ENCODE measurements at places on chromosomes 1 and 21.

- no peak for DNase-seq
Measured at GRCh38 chr1:229557913-229558414, 543 bp downstream of the ABCB10 start.

- no peak for DNase-seq
Measured at GRCh38 chr1:156893048-156893953, at the start of gene PEAR1. PEAR1 (plus strand) TSS chr1:156893718; CDS start chr1:156903927, 10,209 bp downstream.

- DNase-seq: no peak
Measured at GRCh38 chr1:236303675-236304074, 21.9 kb upstream of the ERO1B start.

GRCh38 chr1:220754212-220754917, 6.2 kb downstream of the MTARC2 start:
- no peak for DNase-seq

- DNase-seq: no peak
Measured at GRCh38 chr1:181036107-181036836, 2.5 kb downstream of the MR1 start.

DNA sequence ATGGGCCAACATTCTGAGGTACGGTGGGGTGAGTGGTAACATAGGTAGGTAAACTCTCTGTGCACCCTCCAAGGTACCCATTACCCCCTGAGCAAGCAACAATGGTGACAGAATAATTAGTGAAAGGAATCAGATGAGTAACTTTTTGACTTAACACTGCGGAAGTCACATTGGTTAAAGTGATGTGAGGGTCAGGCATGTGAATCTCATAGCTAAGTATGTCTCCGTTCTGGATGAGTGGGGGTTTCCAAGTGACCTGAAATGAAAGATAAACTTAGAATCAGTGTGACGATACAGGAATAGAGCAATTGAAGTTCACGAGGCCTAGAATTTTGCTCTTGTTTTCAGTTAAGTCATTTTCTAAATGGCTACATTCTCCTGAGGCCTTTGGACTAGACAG, 311.7 kb downstream of the KCTD3 start:
- DNase-seq: no peak

DNA sequence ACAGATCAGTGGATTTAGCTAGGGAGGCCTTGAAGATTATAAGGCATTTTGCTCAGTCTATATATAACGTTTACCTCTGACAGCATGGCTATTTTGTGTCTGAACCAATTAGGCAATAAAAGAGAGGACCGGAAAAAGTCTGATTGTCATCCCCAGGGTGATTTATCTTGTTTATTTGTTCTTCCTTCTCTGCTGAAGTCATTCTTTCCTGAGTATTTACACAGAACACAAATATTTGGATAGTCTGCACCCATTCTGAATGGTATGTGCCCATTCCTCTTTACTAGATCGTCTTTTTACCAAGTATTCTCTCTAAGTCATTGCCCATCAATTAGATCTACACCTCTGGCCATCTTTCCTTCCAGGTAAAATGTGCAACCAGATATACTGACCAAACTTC, 1602.9 kb downstream of the KCNT2 start:
- DNase-seq: no peak

DNA sequence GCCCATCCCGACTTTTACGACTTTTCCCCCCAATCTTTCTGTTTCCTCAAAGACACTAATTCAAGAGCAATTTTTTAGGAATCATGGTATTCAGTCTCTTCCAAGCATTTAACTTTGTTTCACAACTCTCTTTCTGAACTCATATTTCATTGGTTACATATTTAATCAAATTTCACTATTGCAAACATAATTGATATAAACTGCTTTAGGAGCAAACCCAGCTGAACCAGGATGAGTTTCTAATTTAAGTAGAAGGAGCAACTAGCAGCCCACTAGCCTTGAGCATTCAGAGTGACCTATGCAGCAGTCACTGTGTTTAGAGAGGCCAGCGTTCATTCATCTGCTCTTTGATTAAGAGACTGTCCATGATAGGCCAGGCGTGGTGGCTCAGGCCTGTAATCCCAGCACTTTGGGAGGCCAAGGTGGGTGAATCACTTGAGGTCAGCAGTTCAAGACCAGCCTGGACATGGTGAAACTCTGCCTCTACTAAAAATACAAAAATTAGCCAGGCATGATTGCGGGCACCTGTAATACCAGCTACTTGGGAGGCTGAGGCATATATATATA, 1.8 kb downstream of the CELA2B start:
- DNase-seq: no peak

DNA sequence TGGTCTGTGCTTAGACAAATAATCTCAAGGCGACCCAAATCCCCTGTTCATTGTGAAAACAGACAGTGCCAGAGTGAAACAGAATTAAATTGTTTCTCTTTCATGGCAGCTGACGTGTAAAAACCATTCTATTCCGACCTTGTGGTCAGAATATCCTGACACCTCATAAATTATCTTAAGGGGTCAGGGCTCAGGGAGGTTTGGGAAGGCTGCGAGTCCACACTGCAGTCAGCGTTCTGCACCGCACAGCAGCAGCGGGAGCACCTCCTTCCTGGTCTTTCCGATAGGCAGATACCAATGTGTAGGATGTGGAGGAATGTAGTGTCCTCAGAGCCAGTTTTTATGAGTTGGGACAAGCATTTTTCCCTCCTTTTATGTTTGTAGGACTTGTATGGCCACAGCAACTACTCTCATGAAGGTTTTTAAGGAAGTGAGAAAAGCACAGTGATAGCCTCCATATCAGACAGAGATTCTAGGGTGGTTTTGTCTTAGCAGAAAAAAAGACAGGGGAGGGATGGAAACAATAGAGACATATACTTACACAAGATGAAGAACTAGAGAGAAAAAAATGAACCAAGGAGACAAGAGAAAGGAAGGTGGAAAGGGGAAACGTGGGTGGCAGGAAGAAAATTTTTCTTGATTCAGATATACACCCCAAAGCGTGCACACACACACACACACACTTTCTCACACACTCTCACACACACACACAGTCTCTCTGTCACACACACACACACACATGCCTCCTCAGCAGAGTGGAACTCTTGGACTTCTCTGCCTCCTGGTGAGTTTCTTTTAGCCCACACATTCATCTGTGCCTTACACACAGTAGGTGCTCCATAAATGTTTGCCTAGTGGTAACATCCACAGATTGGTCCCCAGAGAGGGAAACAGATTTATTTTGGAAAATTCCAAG, 68.6 kb downstream of the NTMT2 start:
- DNase-seq: no peak

GRCh38 chr1:1529321-1529720, 11.1 kb downstream of the TMEM240 start:
- DNase-seq: no peak

DNA sequence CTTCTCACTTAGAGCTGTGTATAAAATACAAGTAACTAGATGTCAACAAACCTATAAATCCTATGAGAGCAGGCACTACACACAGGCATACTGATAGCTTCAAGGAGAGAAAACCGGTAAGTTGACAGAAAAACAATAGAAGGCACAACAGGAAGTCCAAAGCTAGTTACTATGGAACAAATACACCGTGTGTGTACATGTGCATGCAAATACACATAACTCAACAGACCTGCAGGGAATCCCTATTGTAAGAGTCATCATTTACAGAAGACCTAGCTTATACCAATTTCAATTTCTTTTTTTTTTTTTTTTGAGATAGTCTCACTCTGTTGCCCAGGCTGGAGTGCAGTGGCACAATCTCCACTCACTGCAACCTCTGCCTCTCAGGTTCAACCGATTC, 26.3 kb downstream of the JAK1 start:
- DNase-seq: no peak

DNA sequence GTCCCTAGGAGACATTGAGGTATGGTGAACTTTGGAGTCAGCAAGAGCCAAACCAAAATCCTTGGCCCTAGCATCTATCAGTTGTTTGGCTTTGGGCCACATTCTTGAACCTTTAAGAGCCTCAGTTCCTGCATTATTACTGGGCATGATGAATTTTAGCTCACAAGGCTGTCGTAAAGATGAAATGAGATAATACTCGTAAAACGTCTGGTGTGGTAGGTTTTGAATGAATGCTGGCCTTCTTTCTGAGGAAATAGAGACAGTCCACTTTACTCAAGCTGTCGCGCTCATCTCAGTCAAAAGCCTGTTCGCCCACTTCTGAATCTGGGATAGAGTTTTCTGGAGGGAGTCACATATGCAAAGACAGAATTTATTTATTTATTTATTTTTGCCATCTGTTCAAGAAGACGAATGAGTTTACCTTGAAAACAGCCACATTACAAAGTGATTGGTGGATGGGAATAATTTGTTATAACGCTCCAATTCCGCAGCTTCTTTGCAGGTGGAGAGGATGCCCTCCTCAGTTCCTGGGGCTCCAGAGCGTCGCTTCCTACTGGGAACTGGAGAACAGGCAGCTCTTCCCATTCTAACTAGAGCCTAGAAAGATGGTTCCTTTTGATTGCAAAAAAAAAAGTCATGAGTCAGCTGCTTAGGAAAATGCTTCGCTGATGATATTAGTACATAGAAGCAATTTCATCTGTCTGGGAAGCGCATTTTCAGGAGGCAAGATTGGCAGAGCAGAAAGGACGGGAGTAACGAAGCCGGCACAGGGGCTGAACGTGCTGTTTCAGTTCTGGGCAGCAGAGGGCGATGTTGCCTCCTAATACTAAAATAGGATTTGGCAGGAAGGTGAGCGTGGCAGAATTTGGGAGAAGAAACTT, 49.9 kb upstream of the CYP2J2 start:
- DNase-seq: no peak

DNA sequence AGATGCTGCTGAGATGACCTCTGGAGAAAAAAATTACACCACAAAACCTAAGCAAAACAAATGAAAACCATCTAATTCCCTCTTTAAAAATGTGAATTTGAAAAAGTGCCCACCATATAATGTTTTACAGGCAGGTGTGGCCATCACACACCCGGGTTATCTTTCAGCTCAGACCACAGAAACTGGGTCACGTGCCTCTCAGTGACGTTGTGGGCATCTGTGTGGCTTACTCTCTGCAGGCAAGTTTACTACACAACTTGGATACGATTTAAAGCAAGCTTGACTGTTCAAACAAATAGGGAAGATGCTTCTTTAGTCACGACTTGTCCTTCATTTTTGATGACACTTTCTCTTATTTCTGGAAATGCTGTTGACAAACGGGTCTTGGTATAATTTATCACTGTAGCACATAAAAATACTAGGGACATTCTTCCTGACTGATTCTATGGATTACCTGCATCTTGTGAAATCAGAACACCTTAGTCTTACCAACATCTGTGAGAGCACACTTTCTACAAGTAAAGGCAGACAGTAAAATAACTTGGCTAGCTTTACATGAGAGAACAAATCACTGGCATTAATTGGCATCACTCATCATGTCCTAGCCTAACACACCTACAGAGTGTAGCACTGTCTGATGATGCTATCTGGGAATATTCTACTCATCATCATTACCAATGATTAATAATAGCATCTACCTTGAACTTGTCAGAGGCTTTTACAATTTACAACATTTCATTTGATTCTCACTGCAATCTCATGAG, 89.3 kb upstream of the EDEM3 start:
- DNase-seq: no peak

- DNase-seq: no peak
Measured at GRCh38 chr1:82517586-82517985, 716.9 kb downstream of the ADGRL2 start.

- DNase-seq: no peak
Measured at GRCh38 chr1:37901191-37901892, 42.0 kb upstream of the MTF1 start.

DNA sequence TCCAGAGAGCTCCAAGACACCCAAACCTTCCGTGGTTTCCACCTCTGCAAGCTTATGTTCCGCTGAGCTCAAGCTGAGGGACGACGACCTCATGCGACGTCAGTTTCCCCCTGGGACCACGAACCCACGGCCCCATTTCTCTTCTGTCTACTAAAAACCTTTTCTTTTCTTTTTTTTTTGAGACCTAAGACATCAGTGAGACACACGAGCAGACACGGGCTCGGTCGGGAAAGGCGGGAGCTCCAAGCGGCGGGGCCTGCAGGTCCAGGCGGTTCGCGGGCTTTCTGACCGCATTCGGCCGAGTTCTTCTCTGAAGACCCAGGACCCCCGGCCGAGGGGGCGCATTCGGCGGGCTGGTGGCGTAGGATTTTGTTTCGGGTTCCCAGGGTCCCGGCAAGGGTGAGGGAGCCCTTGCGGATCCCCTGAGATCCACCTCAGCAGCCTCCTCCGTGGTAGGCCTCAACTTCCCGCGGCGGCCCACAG, 402 bp downstream of the C21orf58 start:
- DNase-seq: no peak

GRCh38 chr1:115862403-115862802, 21.5 kb upstream of the NHLH2 start:
- DNase-seq: no peak

DNA sequence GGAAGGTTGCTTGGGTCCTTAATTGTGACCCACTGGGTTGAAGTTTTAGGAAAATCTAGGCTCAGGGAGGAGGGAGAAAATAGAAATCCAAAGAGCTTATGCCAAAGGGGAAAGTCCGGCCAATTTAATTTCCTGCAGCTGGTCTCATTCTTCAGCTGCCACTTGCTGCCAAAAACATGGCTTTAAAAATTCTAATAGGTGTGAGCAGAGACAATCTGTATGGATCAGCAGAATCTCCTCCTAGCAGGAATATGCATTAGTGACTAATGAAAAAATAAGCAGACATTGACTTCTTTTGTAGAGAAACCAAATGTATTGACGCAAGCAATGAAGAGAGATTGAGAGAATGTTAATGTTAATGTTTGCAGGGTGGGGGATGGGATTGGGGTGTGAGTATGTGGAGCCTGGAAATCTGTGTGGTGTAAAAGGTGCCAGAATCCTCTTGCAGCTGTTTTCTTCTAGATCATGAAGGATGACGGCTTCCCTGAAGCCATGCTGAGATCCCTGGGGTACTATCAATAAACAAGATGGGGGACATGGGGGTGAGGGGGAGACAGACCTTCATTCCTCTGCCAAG, 35.3 kb downstream of the VWA5B1 start:
- DNase-seq: no peak

- no peak for DNase-seq
Measured at GRCh38 chr1:84286071-84286470, 15.4 kb upstream of the SAMD13 start.

- DNase-seq: peak; percentile 32
Measured at GRCh38 chr1:203202431-203203245, 16.1 kb upstream of the CHI3L1 start.

DNA sequence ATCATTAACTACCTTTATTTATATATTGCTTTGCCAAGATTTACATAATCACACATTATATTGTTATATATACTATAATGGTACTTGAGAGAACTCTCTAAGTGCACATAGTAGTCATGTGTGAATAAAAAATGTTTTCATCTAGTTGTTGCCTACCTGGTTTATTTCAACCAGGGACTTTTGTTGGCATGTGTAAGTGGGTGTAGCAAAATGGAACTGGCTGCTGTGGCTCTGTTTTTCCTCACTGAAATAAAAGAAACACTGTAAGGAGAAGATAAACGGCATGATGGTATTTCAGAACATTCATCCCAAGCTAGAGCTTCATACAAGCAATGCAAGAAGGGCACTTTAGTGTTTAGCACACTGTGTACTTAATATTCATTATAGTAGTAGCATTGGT, 14.9 kb downstream of the RBBP4 start:
- no peak for DNase-seq

- DNase-seq: no peak
Measured at GRCh38 chr1:216453777-216454176, 30.5 kb upstream of the USH2A start.

Data from non-pigmented ciliary epithelial cell (primary cell).